CD4-positive, alpha-beta T cell treated with Interleukin-4 for 4 hours (primary cell): ENCODE measurements at places on chromosomes 6 and 20.

- DNase-seq = peak; percentile 24
Observed at GRCh38 chr20:2637246-2637645, 15.2 kb upstream of the NOP56 start.

GRCh38 chr20:16393297-16393696 is 180.0 kb downstream of the KIF16B start:
- DNase-seq = no peak

- DNase-seq = no peak
Observed at GRCh38 chr6:31170987-31171671, 647 bp upstream of the POU5F1 start.

DNA sequence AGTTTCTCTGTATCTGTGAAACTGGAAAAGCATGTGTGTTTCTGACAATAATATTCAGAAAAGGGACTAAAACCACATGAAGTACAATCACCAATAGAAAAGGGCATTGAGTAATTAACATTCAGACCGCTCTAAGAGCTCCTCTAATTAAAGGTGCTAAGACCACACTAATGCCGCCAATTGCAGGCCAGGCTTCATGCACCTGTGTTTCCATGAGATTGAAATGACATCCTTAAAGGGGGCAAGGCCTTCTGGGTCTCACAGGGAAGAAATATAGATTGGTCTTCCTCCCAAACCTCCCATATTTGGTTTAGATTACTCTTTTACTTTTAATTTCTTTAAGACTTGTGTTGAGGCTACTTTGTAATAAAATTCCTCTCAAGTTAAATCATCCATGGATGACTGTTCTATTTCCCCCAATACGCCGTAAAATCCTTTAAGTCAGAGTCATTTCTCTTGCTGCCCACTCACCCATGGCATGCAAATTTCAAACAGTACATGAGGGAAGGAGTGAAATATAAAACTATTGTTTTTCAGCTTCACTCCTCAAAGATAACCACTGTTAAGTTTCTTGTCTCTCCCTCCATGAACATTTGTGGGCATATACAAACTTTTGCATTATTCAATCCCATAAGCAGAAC is 110.6 kb downstream of the UBE3D start:
- no peak for DNase-seq

DNA sequence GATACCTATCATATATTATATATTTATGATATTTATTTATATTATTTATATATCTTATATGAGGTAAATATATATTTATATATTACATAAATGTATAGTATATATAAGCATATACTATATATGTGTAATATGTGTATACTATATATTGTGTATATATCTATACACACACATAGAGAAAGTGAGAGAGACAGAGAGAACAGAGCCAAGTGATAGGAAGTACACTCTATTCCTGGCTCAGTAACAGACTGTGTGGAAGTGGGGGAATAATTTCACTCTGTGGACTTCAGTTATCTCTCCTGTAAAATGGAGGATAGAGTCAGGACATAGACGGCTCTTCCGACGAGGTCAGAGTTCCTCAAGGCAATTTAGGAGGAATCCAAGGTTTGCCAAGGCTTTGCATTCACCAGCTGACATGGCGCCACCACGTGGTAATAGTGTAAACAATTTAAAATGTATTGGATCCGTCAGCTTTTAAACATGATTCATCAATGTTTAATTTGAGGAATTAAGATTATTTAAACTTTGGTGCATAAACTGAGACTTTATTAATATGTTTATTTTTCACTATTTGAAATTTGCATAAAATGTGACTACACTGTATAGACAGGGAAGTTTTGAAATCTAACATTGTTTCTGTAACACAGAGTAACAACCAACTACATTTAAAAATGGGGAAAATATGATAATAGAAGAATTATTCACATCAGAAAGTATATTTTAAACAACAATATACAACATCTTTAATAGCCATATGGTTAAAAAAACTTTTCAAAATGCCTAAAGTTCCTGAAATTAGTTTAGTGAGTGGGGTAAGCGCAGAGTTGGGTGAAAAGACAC is 75.4 kb upstream of the TMEM244 start:
- DNase-seq = peak; percentile 55

DNA sequence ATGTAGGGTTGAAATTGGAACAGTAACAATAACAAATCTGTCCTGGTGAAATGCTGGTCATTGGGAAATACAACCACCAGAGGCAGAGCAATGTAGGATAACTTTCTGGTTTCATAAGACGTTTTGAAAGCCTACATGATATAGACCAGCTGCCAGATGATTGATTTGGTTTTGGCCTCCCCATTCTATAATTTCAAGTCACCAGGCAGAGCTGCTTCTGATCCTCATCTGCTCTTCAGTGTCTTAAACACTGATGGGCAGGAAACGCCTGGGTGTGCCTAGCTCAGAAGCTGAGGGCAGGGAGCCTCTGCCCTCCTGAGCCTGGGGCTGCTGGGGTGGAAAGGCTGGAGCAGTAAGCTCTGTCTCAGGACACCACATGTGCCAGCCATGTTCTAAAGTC is 24.5 kb downstream of the DHX35 start:
- DNase-seq = no peak

- DNase-seq = no peak
Observed at GRCh38 chr6:84569882-84570281, 194.5 kb downstream of the TBX18 start.

DNA sequence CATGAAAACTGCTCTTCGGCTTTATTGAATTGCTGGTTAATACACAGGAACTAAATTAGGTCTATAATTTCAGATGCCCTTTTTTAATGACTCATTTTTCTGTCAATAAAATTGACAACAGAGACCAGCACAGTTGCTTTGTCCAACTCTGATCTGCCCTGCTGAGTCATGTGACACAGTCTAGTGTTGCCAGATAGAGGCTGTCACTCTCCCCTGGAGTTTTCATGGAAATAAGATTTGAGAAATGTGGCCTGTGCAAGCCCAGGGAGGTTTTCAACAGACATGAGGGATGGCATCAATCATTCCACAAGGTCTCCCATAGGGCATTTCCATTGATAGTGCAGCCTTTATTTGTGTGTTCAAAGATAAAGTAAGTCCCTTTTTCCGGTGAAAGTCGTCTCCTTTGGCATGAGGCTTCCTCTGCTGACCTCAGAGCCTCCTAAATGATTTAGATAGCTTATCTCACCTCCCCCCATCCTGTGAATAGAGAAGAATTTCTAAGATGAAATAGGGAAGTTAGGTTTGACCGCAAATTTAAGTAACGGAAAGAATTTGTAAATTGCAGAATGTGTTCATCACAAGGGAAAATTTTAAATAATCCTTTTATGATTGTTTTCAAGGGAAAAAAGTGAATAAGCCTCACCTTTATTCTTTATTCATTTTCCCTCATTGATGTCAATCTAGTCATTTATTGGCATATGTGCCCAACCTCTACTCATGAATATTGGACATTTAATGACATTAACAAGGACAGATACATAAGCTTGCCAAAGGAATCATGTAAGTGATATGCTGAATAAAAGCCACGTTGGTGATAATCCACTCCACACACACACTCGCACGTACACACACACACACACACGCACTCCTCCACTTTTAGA is 277.7 kb downstream of the ADGB start:
- DNase-seq = no peak

DNA sequence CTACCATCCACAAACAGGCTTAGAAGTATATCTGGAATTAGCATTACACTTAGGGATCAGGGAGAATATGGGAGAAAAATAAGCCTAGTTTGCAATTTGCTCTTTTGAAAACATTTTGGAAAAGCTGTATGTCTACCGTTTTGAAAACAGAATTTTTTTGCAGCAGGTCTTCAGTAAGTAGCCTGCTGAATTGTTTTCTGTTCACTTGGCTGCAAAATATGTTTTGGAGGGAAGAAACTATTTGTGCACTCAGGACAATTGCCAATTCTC is 39.6 kb downstream of the ILRUN start:
- DNase-seq = no peak
